ENCODE measurements at places on chromosomes 7 and 10. TPM values are rescaled to one million over a fixed set of nuclear protein-coding genes. Genes with fewer than 3 reads are reported as not detected.

ACTA2 gene
- total RNA-seq: 83.5 TPM

GRCh38 chr10:73992899-73993788 lies 4.8 kb upstream of the VCL start:
- no peaks in the 10 kb centered on the region for H3K27me3 ChIP-seq
- H3K36me3 ChIP-seq: no peaks in the 10 kb centered on the region
- no peak for DNase-seq
- no peak overlapping the region for H3K27ac ChIP-seq
- H3K4me3 ChIP-seq: no peak overlapping the region

COL17A1 gene
- 4.1 TPM for total RNA-seq

SNX10 gene
- total RNA-seq: 14.9 TPM

DNA sequence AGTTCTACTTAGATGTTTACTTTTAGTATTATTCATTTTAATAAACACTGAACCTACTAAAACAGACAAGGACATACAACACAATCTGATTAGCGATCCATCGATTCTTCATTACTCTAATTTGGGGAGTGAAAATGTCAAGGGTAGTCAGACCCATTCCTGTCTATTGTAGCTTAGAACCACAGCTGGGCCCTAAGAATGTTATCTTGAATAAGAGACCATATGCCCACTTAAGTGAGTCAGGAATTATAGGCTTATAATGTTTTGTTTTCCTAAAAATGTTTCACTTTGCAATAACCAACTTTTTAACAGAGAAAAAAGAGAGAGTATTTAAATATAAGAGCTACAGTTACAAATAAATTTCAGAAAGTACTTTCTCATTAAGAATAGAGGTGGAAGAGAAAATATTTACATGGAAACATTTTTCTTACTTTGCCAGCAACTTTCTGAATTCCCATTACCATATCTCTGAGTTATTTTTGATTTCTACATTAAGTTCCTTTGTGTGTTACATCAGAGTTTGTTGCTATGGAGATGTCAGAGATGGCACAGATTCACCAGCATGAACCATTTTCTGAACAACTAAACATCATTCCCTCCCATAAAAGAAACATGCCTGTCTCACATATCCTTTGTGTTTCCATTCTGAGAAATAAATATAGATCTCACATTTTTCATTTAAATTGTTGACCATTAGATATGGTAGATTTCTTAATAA lies 75.4 kb upstream of the SLC13A1 start:
- H3K27ac ChIP-seq: no peak overlapping the region
- no peaks in the 10 kb centered on the region for H3K27me3 ChIP-seq

- no peak overlapping the region for H3K27ac ChIP-seq
- no peaks in the 10 kb centered on the region for H3K36me3 ChIP-seq
- no peaks in the 10 kb centered on the region for H3K27me3 ChIP-seq
- no peaks in the 10 kb centered on the region for H3K4me1 ChIP-seq
Measured at GRCh38 chr10:125549653-125550052, 133.3 kb downstream of the TEX36 start.

SFRP4 gene
- total RNA-seq: not detected

DNA sequence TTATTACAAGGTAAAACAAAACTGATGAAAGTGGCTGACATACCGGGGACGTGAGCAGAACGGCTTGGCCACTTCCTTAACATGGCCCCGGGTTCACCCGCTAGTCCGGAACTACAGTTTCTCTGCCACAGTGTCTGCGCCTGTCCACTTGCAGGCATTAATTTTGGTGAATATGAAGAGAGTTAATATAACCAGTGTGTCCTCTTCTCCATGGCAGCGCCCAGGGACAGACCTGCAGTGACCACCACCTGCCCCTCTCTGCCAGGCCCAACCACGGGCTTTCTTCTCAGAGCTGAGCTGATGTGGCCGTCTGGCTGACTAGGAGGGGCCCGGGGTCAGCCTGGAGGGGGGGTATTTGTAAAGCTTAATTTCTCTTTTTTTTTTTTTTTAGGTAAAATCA lies 1.1 kb upstream of the NDUFB2 start:
- no peaks in the 10 kb centered on the region for H3K4me1 ChIP-seq
- no peak overlapping the region for H3K27ac ChIP-seq
- no peak overlapping the region for H3K4me3 ChIP-seq
- H3K27me3 ChIP-seq: no peaks in the 10 kb centered on the region

DNA sequence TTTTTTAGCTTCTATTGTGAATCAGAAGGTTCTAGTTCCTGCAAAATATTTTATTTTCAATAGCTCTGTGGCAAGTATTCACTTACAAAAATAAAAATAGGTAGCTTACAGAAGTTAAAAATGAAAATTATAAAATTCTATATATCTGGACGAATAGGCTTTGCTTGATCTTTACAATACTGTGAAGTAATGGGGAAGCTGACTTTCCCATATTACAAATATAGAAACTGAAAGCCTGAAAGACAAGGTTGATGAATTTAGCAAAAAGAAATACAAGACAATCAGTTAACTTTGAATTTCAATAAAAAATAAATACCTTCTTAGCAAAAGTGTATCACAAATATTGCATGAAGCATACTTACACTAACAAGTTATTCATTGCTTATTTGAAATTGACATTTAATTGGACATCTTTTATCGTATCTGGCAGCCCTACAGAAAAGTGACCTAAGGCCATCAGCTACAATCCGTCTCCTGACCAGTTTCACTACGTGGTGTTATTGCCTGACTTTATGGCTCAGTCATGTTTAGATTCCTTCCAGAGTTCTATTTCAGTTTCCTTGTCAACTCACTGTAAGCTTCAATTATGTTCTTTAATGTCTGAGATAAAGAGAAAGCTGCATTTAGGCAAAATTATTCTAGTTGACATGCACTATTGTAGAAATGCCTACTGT lies 310.5 kb upstream of the HGF start:
- H3K36me3 ChIP-seq: no peaks in the 10 kb centered on the region
- no peaks in the 10 kb centered on the region for H3K27me3 ChIP-seq
- H3K4me1 ChIP-seq: no peaks in the 10 kb centered on the region

CYP2C19 gene
- total RNA-seq: 23.1 TPM

DNA sequence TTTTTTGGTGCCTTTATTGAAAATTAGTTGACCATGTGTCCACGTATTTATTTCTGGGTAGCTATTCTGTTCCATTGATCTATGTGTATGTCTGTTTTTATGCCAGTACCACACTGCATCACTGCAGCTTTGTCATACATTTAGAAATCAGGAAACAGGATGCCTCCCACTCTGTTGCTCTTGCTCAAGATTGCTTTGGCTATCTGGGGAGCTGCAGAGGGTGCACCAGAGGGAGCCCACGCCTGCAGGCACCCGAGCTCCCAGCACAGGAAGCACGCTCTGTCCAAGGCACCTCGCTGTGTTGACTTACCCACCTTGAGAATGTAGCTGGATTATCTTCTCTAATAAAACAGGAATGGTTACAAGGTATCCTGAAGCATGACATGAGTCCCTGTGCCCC lies 301.7 kb downstream of the TCERG1L start:
- no peaks in the 10 kb centered on the region for H3K36me3 ChIP-seq
- DNase-seq: no peak
- no peaks in the 10 kb centered on the region for H3K4me1 ChIP-seq
- H3K27me3 ChIP-seq: no peaks in the 10 kb centered on the region

- no peak for DNase-seq
- no peaks in the 10 kb centered on the region for H3K36me3 ChIP-seq
- no peaks in the 10 kb centered on the region for H3K27me3 ChIP-seq
- no peaks in the 10 kb centered on the region for H3K4me1 ChIP-seq
Measured at GRCh38 chr7:69130396-69130795, 467.9 kb upstream of the AUTS2 start.

- DNase-seq: no peak
- H3K36me3 ChIP-seq: no peaks in the 10 kb centered on the region
- no peak overlapping the region for H3K4me3 ChIP-seq
Measured at GRCh38 chr7:70657571-70657970, 474.4 kb upstream of the GALNT17 start.

SH2B2 gene
- total RNA-seq: 3.5 TPM

WDFY4 gene
- total RNA-seq: 0.53 TPM

DNA sequence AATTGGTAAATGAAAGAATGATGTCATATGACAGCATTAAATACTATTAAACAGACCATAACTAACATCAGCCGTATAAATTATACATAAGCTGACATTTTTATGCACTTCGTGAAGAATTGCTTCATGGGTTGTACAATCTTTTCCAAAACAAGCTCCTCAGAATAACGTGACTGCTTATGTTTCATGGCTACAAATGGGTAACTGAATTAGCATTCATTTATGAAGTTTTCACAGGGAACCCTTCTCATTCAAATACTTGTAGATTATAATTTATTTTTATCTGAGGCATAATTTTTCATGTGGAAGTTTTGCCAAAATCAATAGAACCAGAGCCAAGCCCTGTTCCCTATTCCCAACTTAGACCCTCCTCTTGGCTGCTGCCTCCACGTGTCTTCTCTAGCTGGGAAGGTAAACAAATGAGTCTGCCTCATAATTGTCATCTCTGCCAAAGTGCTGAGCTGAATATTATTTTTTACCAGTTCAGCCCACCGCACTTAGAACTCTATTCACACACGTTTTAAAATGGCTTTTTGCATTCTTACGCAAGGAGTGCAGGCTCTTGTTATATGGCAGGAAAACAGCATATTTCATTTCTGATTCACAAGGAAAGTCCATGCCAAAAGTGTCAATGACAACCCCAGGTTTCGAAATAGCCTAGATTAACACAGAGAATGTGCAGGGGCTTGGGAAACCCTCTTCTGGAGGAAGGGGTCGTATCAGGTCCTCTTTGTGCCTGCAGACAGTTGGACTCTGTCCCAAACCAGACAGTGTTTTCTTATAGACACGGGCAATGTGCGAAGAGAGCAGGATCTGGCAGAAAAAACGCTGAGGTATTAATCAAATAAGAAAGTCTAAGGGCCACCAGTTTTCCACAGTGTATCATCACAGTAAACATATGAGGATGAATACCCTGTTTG lies 370.7 kb upstream of the MGMT start:
- H3K27ac ChIP-seq: no peak overlapping the region
- H3K36me3 ChIP-seq: no peaks in the 10 kb centered on the region
- no peaks in the 10 kb centered on the region for H3K4me1 ChIP-seq
- H3K4me3 ChIP-seq: no peak overlapping the region
- no peaks in the 10 kb centered on the region for H3K27me3 ChIP-seq
- DNase-seq: no peak

DNA sequence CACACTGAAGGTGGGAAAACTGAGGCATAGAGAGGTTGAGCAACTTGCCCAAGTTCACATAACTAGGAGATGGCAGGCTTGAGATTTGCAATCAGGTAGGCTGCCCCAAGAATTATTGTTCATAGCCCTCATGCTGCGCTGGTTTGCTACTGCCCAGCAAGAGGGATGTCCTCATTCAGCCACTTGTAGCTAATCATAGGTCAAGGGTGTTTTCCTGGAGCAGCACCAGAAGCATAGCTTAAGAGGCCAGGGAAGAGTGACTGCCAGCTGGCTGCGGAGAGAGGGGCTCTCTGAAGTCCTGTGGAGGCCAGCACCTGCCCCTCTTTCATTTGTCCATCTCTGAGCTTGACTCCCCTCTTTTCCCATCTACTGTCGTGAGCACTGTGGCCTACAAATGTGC lies 15.0 kb downstream of the CDHR3 start:
- no peak overlapping the region for H3K27ac ChIP-seq
- no peaks in the 10 kb centered on the region for H3K4me1 ChIP-seq
- no peaks in the 10 kb centered on the region for H3K36me3 ChIP-seq
- no peak overlapping the region for H3K4me3 ChIP-seq
- H3K27me3 ChIP-seq: no peaks in the 10 kb centered on the region

DNA sequence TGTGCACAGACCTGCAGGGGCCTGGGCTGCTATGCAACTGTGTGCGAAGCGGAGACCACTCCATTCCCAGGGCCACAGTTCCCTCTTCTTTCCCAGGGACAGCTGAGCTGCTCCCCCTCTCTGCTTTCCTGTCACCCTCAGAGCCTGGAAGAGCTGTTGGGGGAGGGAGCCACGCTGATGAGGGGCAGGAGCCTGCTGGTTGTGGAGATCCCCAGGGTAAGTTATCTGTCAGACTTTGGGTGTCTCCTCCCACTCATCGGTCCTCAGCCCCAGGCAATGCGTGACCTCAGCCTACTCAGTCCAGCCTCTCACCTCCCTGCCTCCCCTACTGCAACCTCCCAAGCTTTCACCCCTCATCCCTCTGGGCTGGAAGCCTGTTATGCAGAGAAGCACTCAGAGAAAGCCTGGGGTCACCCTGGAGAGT lies 53.5 kb downstream of the ZNF467 start:
- H3K27ac ChIP-seq: no peak overlapping the region
- peaks cover 8% of the 10 kb centered on the region for H3K4me1 ChIP-seq
- no peaks in the 10 kb centered on the region for H3K27me3 ChIP-seq
- H3K36me3 ChIP-seq: no peaks in the 10 kb centered on the region
- no peak overlapping the region for H3K4me3 ChIP-seq

GRCh38 chr7:157877298-157878090 lies 540.7 kb downstream of the DNAJB6 start:
- H3K36me3 ChIP-seq: no peaks in the 10 kb centered on the region
- no peak overlapping the region for H3K27ac ChIP-seq
- no peak for DNase-seq
- no peaks in the 10 kb centered on the region for H3K4me1 ChIP-seq

GRCh38 chr10:132711613-132712121 lies 74.3 kb downstream of the NKX6-2 start:
- H3K27me3 ChIP-seq: no peaks in the 10 kb centered on the region
- H3K4me3 ChIP-seq: no peak overlapping the region
- DNase-seq: no peak
- H3K36me3 ChIP-seq: no peaks in the 10 kb centered on the region
- H3K4me1 ChIP-seq: no peaks in the 10 kb centered on the region

PSD gene
- total RNA-seq: not detected

GRCh38 chr7:31308652-31309051 lies 31.9 kb downstream of the NEUROD6 start:
- no peaks in the 10 kb centered on the region for H3K27me3 ChIP-seq
- no peak for DNase-seq
- H3K36me3 ChIP-seq: no peaks in the 10 kb centered on the region
- no peak overlapping the region for H3K27ac ChIP-seq
- H3K4me1 ChIP-seq: no peaks in the 10 kb centered on the region

DNA sequence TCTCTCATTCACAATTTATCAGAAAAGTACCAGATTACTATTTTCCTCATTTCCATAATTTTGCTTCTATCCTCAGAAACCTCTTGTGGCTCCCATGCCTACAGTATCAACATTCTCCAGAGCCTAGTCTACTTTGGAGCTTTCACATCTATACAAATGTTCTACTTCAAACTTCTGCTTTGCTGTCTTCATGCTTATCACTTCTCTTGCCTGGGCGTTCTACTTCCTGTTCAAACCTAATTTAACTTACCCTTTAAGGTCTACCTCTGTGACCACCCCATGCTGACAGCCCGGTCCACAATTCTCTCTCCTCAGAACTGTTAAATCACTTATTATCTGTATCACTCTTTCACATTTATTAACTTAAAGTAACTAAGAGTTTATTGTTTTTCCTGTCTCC lies 6.1 kb upstream of the PTPN12 start:
- H3K4me3 ChIP-seq: no peak overlapping the region
- H3K4me1 ChIP-seq: no peaks in the 10 kb centered on the region
- no peak overlapping the region for H3K27ac ChIP-seq
- DNase-seq: no peak

DNA sequence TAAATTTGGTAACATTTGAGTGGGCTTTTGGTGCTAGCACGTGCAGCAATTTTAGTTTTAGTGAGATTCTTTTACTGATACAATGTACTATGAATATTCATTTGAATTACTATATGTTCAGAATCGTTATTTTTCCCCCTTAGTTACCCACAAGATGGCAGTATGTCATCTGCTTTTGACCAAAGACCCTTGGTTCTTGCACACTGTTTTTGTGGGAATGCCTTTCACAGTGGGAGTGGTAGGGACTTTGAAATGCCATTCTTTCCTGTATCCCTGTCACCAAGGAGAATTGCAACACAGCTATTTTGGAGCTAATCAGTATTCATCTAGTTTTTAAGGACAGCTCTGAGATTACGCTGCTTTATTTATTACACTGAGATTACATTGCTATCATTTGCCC lies 40.6 kb downstream of the SEC23IP start:
- no peaks in the 10 kb centered on the region for H3K4me1 ChIP-seq
- H3K27me3 ChIP-seq: no peaks in the 10 kb centered on the region
- peaks cover 76% of the 10 kb centered on the region for H3K36me3 ChIP-seq

Data from Peyer's patch (tissue), 4 donors.